Osteoblast (primary cell): ENCODE measurements at places on chromosomes 7 and 10. TPM values are rescaled to one million over a fixed set of nuclear protein-coding genes. Genes with fewer than 3 reads are reported as not detected.

HSPA12A gene
- total RNA-seq, result 10.0 and 10.9 TPM in 2 replicates

CALU gene
- 673 and 708 TPM in 2 replicates for total RNA-seq

- H3K4me1 ChIP-seq, result peaks cover 49% of the 10 kb centered on the region
- H3K4me3 ChIP-seq, result no peak overlapping the region
- peak; percentile 67 for DNase-seq
- no peaks in the 10 kb centered on the region for H3K27me3 ChIP-seq
Observed at GRCh38 chr7:137772748-137773147, 74.0 kb downstream of the DGKI start.

RPEL1 gene
- total RNA-seq, result 0.29 and 0.36 TPM in 2 replicates

MET gene
- total RNA-seq, result 55.0 and 61.9 TPM in 2 replicates
